ENCODE measurements at places on chromosomes 5 and 9.

DNA sequence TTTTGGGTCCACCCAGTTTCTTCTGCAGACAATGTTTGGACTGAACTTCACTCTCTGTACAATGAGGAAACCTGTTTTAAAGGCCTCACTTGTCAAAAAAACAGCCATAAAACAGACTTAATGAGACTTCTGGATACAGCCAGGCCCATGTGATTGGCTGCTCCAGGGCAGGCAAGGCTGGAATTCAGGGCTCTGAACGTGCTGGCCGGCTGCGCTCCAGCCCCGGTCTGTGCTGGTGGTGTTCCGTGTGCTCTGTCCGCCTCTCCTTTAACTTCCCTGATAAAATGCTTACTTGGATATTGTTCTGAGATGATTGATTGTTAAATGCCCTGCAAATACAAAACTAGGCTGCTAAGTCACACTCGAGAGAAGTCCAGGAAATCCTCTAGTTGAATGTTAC is 131.2 kb upstream of the KLF4 start:
- DNase-seq = no peak

GRCh38 chr5:157328277-157328912 is 62.5 kb downstream of the CYFIP2 start:
- peak; percentile 87 for DNase-seq

DNA sequence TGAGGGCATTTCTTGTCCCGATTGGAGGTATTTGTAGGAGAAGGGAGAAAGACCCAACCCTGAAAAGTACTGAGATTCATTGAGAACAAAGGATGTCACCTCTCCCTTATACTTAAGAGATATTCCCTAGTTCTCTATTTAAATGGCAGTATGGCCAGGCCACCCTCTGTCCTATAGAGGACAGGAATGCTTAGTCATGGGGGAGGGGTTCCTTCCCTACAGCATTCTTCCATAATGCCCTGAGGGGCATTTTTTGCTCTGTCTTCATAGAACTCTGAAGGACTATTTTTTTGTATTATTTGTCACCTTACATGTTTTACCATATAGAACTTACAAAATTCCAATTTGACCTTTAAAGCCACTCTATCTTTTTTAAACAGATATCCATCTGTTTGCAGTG is 176.3 kb downstream of the TMEM161B start:
- no peak for DNase-seq

DNA sequence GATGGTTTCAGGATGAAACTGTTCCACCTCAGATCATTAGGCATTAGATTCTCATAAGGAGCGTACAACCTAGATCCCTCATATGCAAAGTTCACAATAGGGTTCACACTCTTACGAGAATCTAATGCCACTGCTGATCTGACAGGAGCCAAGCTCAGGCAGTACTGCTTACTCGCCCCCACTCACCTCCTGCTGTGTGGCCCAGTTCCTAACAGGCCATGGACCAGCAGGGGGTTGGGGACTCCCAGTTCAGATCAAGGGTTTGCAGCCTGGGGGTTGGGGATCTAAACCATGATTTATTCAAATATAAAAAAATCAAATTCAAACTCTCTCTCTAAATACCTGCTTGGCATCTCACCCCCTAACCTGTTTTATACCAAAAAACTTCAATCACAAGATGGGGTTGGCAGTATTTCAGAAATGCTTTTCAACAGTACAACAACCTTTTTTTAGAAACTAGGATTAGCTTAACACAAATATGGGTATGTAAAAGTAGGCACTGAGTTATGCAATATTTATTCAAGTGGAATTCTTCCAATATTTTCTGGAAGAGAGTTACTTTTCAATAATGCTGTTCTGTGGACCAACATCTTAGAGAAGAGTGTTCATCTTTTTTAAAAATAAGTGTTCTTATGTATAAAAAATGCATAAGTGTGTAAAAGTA is 30.1 kb upstream of the SLC12A2 start:
- DNase-seq = no peak

DNA sequence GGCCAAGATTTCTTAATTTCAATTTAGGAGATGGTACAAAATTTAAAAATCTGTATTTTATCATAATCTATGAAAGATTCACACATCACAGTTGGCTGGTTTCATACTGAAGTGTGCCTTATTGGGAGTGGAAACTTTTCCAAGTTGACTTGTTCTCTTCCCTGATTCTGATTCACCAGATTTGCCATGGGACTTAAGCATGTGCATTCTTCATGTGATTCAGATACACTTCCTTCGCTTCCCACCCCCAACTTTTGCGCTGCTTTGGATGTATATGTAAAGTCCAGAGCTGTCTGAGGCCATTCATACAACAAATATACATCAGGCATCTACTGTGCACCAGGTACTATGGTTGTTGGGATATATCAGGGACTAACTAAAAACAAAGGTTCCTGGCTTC is 34.4 kb downstream of the CPEB4 start:
- DNase-seq = no peak

- DNase-seq = no peak
Observed at GRCh38 chr5:135235551-135236227, 163.3 kb downstream of the MACROH2A1 start.

DNA sequence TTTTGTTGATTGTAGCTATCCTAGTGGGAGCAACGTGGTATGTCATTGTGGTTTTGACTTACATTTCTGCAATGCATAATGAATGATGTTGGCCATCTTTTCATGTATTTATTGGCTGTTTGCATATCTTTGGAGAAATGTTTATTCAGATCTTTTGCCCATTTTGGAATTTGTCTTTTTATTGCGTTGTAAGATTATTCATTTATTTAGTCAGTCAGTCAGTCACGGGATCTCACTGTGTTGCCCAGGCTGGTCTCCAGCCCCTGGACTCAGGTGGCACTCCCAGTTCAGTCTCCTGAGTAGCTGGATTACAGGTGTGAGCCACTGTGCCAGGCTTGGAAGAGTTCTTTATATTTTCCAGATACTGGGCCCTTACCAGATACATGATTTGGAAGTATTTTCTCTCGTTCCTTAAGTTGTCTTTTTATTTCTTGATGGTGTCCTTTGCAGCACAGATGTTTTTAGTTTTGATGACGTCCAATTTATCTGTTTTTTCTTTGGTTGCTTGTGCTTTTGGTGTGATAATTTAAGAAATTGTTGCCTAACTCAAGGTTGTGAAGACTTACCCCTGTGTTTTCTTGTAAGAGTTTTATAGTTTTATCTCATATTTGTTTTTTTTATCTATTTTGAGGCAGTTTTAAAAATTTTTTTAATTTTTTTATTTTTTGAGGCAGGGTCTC is 67.1 kb downstream of the EHMT1 start:
- no peak for DNase-seq

DNA sequence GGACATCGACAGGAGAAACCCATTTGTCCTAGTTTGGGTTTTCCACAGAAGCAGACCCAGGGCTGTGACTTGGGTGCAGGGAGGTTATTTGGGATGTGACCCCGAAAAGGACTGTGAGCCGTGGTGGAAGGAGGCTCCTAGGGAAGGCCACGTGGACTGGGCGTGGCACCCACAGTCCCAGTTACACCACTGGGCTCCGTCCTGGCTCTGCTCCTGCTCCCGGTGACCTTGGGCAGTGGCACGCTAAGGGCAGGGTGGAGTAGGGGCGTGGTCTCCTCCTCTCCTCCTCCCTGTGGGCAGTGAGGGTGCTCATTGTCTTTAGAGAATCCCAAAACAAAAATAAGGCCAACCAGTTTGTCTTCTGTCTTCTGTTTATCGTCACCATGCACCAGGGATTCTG is 190.1 kb downstream of the GADD45G start:
- no peak for DNase-seq

GRCh38 chr9:72636621-72637020 is 115.2 kb downstream of the TMC1 start:
- DNase-seq = no peak

GRCh38 chr5:32511776-32512374 is 67.3 kb upstream of the ZFR start:
- no peak for DNase-seq

- DNase-seq = no peak
Observed at GRCh38 chr9:117706421-117707116, 2.4 kb downstream of the TLR4 start.

DNA sequence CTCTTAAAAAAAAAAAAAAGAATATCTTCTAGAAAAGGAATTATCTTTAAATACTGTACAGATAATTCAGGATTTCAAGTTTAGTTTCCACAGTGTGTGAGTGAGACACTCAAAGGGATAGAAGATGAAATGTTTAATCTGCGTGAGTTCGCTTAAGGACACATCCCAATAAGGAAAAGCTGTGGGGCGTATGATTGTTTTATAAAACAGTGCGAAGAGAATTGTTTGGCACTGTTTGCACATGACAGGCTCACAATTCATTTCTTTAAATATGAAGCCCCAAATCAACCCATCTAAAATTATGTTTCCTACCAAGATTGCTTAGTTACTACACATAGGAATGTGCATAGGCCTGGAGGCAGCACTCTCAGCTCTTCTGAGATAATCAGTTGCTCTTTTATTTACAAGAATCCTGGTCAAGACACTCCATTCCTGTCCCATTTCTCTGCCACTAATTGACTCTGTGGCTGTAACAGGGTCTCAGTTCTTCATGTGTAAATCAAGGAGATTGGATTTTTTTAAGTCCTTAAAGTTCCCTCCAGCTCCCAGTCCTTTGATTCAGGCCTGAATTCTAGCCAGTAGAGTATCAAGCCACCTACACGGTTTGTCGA is 60.1 kb downstream of the BHMT start:
- no peak for DNase-seq

GRCh38 chr9:109323771-109324170 is 2.9 kb upstream of the EPB41L4B start:
- no peak for DNase-seq

- DNase-seq = no peak
Observed at GRCh38 chr5:149150457-149150856, 9.2 kb downstream of the ABLIM3 start.

DNA sequence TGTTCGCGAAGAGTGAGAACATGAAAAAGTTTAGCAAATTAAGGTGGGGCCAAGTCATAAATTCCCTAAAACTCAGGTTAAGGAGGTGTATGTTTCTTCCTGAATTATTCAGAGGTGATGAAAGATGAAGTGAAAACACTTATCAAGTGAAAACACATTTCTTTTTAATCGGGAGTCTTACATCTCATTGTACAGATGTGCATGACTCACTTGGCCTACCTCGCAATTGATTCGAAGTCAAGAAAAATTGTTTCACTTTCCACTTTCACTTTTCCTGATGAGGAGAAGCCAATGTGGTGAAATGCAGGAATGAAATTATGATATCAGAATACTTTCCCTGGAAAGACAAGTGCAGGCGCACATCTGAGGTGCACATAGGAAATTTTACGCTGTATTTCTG is 78.7 kb downstream of the SLC25A46 start:
- DNase-seq = no peak

DNA sequence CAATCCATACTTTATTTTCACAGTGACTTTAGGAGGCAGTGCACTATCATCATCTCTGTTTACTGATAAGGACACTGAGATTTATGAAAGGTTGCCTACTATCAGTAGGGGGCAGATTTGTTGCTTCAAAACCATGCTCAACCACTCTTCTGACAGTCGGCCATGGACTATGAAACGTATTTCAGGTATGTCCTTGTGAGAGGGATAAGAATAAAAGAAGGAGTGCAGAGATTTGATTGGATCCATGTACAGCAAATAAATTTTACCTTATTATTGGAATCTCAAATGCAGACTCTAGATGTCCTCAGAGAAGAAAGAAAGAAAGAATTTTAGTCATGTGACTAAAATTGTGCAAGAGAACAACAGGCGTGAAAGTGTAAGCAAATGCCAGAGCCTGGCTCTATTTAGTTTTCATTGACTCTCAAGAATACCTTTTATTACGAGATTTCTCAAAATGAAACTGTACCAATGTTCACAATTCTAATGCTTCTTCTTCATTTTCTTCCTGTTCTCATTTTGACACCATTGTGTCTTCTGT is 296.6 kb upstream of the RASA1 start:
- DNase-seq = peak; percentile 13

DNA sequence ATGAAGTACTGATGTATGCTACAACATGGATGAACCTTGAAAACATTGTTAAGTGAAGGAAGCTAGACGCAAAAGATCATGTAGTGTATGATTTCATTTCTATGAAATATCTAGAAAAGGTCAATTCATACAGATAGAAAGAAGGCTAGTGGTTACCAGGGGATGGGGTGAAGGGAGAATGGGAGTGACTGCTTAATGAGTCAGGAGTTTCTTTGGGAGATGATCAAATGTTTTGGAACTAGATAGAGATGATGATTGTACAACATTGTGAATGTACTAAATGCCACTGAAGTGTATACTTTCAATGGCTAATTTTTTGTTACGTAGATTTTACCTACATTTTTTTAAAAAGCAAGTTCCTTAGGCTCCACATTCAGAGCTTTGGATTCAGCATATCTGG is 14.9 kb upstream of the DELE1 start:
- no peak for DNase-seq

GRCh38 chr5:132813599-132814502 is 749 bp downstream of the SOWAHA start:
- DNase-seq = no peak
